Suppressor macrophage treated with lipopolysaccharide for 1 hour (primary cell): ENCODE measurements at places on chromosomes 5 and 9.

DNA sequence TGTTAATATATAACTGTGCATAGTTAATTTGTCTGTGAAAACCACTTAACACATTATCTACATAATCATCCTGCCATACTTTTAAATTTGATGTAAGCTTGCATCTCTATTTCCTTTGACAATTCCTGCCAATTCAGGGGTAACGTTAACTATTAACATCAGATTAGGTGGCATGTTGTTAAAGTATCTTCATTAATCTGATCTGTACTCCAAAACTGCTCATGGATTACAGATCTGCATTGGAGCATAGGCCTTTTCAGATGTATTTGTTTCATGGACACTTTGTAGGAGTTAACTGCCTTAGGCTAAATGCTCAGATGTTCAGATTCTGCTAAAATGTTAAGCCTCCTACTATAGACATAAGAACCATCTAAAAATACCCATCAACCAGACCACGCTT is 3.1 kb downstream of the RPS6 start:
- DNase-seq = no peak

- no peak for DNase-seq
Measured at GRCh38 chr5:179418972-179419371, 73.7 kb upstream of the ADAMTS2 start.

- no peak for DNase-seq
Measured at GRCh38 chr5:102796009-102796408, 40.9 kb downstream of the PAM start.

- no peak for DNase-seq
Measured at GRCh38 chr5:87307796-87308423, 40.2 kb downstream of the RASA1 start.

DNA sequence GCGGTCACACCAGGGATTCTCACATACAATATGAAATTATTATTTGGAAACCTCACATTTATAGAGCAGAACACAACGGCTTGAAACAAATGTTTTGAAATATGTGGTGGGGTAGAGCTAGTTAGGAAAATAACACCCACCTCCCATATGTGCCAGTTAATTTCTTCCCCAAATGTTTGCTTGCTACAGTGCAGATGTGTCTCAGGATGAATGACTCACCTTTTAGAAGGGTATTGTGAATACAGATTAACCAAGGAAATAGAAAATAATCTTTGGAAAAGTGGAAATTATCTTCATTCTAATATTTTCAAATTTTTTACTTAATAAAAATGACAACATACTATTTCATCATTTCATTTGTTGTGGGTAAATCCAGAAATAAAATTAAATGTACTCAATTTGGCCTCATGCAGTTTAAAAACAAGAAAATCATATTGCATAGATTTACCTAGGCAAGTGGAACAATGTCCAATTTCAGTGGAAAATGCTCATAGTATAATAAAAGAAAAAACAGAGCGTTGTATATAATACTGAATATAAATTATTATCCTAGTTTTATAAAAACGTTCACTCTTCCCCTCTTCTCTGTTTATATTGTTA is 39.3 kb upstream of the RICTOR start:
- DNase-seq = no peak

DNA sequence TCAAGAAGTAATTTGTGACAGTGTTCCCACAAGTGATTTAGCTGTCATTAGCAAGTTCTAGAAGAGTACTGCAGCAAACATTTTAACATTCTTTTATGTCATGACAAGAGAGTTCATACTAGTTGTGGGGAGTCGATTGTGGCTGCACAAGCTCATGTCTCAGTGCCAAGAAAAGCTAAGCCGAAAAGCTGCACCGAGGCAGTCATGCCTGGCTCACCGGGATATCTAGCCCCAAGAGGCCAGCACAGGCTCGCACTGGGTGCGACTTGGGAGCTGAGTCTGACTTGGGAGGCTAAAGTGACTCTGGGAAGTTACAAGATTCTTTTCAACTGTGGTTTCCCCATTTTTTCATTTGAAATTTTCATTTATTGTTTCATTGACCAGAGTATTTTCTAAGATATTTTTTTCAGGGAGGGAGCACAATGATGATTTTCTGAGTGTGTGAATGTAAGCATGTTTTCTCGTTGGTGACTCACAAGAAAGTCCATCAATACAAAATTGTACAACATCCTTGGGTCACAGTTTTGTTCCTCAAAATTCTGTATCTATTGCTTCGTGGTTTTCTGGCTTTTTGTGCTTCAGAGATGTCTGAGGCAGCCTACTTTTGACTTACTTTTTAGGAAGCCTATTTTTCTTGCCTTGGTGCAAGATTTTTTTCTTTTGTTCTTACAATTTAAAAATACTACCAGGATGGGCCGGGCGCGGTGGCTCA is 18.7 kb downstream of the CAST start:
- DNase-seq = peak; percentile 54

- no peak for DNase-seq
Measured at GRCh38 chr9:12849486-12850003, 74.7 kb downstream of the LURAP1L start.
